Fibroblast of skin of left biceps (primary cell): ENCODE measurements at places on chromosomes 16 and 17.

DNA sequence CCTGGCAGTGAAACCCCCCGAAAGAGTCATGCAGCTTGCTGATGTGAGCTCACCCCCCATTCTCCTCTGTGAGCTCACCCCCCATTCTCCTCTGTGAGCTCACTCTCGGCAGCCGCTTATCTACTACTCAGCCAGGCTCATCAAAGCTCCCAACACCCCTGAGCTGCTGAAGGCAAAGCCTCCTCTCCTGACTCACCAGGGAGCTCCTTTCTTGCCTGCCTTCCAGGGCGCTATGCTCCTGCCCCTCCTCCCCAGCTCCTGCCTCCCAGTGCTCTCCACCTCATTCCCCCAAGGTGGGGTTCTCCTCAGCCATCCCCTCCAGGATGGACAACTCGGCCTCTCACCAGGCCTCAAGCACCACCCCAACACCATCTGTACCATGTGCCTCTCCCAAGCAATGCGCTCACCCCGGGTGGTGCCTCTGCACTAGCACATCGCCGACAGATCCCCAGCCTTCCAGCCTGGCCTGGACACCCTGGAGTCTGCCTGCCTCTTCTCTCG lies 27.7 kb upstream of the FAAP100 start:
- no peak for DNase-seq

DNA sequence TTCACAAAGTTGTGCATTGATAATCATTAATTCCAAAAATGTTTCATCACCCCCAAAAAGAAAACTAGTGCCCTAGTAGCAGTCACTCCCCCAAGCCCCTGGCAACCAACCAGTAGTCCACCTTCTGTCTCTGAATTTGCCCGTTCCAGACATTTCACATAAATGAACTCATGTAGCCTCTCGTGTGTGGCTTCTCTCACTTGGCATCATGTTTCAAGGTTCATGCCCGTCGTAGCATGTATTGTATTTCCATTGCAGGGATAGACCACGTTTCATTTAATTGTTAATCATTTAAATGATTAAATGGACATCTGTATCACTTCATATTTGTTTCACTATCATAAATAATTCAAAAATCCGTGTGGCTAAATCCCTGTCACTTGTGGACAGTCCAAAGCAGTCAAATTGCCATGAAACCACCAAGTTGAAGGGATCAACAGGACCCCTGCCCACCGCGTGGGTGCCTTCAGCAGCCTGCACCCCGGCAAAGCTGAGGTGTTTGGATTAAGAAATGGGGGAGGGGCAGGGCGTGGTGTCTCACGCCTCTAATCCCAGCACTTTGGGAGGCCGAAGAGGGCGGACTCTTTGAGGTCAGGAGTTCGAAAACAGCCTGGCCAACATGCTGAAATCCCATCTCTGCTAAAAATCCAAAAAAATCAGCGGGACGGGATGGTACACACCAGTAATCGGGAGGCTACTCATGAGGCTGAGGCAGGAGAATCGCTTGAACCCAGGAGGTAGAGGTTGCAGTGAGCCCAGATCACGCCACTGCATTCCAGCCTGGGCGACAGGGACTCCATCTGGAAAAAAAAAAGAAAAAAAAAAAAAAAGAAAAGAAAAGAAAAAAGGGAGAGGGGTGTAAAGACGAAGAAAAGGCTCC lies 8.7 kb upstream of the FLYWCH2 start:
- DNase-seq, result no peak

DNA sequence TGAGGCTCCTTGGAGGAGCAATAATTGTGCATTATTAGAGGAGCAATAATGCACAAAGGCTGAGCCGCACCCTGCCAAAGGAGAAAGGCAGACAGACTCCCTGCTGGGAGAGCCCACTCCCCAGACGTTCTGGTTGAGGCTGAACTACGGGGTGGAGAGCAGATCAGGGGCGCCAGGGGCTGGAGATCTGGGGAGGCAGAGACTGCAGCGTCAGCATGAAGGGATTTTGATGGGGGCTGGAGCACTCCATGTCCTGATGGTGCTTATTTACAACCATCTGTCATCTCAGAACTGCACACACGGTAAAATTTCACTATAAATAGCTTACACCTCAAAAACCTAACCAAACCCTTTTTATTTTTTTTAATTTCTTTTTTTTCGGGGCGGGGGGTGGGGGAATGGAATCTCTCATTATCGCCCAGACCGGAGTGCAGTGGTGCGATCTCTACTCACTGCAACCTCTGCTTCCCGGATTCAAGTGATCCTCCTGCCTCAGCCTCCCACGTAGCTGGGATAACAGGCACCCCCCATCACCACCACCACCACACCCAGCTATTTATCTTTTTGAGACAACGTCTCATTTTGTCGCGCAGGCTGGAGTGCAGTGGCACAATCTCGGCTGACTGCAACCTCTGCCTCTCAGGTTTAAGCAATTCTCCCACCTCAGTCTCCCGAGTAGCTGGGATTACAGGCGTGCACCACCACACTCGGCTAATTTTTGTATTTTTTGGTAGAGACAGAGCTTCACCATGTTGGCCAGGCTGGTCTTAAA lies 4.3 kb upstream of the C16orf95 start:
- no peak for DNase-seq

DNA sequence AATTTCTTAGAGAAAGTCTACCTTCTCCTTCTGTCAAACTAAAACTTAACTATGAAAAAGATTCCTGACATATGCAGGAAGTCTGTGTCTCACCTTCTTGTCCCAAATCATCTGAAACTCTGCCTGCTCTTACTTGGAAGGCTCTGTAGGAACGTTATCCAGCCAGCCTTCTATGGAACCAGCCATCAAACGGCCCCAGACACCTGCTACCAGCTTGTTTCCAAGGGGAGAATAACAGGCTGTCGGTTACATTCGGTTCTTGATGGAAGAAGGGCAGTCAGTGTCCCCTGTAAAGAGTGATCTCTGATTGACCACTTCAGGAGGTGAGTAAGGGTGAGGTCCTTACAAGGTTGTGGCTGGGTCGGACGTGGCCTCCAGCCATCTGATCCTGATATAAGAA lies 1.7 kb downstream of the ADAMTS18 start:
- DNase-seq, result no peak

DNA sequence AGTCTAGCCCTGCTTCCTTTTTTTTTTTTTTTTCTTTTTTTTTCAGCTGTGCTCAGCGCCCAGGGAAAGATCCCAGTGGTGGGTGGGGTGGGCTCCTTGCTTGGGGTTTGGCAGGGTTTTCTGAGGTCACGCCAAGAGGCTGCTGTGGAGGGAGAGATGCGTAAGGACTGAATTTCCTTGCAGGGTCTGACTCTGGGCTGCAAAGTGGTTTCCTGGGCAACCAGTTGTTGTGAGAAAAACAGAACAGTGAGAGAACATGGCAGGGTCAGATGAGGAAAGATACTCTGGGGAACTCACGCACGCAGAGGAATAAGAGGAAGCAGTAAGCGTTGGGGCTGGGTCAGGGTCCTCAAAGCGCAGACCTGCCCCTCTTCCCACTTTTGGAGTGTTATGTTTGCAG lies 119.5 kb downstream of the IRF8 start:
- DNase-seq, result no peak

GRCh38 chr16:85046931-85047866 lies 19.6 kb downstream of the KIAA0513 start:
- DNase-seq, result no peak
